ENCODE measurements at places on chromosomes 5 and 9.
A peak's percentile ranks its signal among the peaks of the same experiment; 100 is the strongest.

- DNase-seq, result no peak
Observed at GRCh38 chr5:166027582-166027981, 2263.9 kb upstream of the WWC1 start.

- no peak for DNase-seq
Observed at GRCh38 chr9:100729336-100729895, 151.5 kb downstream of the CAVIN4 start.

DNA sequence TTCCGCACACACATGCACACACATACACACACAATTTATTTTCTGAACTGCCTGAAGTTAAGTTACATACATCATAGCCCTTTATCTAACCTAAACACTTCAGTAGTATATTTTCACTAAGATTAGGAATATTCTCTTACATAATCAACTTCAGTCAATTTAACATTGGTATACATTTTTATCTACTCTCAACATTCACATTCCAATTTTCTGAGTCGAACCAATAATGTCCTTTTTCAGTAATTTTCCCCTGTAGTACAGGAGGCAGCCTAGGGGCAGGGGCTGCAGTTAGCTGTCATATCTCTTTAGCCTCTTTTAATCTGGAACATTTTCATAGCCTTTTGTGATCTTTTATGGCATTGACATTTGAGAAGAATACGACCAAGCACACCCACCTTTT, 150.1 kb downstream of the DAB2IP start:
- no peak for DNase-seq

DNA sequence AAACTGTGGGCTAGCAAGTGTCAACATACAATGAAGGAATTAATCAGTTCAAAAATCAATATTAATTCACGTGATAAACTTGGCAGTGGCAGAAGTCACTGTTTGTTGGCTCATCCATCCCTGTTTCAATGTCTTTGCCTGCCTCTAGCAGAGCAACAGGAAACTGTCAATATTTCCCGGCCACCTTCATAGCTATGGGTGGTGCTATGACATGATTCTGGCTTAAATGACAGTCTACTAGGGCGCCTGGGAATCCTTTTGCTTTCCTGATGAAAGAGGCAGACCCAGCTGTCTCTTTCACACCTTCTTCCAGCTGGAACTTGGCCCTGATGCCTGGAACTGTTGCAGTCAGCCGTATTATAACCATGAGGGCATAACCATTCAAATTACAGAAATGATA, 72.1 kb upstream of the DNAH5 start:
- no peak for DNase-seq

- DNase-seq, result no peak
Observed at GRCh38 chr9:96394832-96395496, 11.5 kb upstream of the SLC35D2 start.

DNA sequence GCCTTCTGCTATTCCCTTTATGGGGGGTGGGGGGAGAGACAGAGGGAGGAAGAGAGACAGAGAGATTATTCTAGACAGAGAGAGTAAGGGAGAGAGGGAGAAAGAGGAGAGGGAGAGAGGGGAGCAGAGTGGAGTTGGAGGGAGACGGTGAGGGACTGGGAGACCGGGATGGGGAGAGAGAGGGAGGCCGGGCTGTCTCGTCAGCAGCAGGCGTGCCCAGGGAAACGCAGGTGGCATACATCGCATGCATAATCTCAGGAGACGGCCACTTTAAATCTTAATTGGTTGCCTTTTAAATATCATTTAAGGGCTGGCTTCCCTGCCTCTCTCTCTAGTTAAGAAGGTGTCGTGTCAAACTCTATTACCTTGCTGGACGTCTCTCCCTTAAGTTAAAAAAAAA, 8.4 kb downstream of the IRX4 start:
- DNase-seq, result no peak

- no peak for DNase-seq
Observed at GRCh38 chr5:122129306-122129705, at the start of gene ZNF474. Gene ZNF474 (plus strand): TSS chr5:122129546. CDS start chr5:122151991, 22,445 bp downstream.

DNA sequence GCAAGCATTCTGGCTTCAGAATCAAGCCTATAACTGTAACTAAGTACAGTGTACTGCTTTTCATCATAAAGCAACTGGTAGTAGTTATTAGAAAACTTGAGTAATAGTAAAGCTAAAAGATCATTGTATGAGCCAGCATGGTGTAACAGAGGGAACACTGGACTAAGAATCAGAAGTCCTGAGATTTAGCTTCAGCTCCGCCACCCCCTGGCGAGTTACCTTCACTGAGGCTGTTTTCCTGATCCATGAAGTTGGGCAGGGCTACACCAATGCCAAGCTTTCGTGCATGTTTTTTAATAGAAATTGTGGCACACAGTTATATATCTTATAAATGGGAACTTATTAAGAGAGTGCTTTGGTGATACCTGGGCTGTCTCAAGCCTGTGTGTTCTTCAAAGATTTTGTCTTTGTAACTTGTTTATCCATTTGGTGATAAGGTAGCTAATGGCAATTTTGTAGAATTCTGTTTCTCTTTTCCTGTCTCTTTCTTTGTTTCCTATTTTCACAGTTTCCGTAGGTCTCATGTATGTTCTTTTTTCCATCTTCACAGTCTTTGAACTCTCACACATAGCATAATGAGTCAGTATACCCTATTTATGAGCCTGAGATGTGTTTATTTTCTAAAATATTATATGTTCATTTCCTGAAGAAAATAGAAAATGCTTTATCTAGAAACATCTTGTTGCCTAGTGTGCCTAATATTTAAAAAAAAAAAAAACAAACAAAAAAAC, 102.3 kb downstream of the GDNF start:
- no peak for DNase-seq

- no peak for DNase-seq
Observed at GRCh38 chr5:14706615-14707021, 42.1 kb downstream of the OTULIN start.

DNA sequence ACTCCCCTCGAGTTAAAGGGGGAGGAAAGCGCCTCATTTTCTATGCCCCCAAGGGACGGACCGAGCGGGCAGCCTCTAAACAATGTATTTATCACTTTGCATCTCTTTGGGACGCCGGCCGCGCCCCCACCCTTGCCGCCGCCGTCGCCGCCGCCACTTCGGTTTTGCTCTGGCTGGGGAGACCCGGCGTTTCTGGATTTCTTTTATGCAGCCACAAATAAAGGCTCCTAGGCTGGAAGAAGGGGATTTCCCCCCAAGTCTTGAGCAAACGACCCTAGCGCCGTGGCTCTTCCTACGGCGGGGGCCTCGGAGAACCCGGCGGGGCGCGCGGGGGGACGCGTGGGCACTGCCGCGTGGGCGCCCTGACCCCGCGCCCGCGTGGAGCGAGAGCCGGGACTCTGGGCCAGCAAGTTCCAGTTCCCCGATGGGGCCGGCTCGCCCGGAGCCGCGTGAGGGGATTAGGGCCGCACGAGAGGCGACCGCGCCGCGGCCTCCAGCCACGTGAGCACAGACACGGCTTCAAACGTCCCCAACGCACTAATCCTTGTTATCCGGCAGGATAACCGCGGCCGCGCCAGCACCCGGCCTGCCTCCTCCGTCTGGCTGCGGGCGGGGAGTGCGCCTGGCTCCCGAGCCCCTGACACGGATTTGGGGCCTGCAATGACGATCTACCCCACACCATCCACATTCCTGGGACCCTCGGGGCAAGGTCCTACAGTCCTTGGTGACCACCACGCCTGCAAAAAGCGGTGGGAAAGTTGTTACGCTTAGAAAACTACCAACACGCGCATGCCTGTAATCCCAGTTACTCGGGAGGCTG, 7.9 kb upstream of the NEUROG1 start:
- no peak for DNase-seq

- no peak for DNase-seq
Observed at GRCh38 chr9:110531776-110532175, 47.8 kb downstream of the SVEP1 start.

DNA sequence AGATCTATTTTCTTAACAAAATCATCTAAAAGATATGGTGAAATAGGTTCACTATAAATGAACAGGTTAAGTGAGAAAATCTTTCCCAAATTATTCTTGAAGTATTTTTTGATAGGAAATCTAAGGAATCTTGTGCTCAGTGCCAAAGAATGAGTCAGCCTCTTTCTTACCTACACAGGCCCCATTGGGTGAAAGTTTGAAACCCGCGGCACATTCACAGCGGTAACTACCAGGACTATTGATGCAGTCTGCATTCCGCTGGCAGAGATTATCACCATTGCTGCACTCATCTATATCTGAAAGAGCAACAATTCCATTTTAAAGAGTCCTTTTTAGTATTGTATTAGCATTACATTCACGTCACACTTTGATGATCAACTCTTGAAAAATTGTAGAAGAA, 221.8 kb downstream of the SLC12A2 start:
- no peak for DNase-seq

- DNase-seq, result no peak
Observed at GRCh38 chr5:88761269-88761850, 121.6 kb downstream of the MEF2C start.

DNA sequence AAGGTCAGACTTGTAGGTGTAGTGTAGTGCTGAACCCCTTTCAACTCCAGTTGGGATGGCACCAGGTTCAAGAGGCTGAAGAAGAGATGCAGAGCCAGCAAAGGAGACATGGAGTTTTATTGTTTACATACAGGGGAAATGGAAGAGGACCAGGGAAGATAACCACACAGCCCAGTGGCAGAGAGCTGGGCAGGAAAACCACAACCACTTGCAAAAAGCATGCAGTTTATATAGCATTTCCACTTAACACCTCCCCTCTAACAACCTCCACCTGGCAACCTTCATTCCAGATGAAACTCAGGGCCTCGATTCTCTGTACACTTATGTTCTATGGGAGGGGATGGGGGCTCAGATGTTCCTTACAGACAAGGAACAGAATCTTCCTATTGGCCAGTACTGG, 56.9 kb downstream of the SNX24 start:
- DNase-seq, result no peak

DNA sequence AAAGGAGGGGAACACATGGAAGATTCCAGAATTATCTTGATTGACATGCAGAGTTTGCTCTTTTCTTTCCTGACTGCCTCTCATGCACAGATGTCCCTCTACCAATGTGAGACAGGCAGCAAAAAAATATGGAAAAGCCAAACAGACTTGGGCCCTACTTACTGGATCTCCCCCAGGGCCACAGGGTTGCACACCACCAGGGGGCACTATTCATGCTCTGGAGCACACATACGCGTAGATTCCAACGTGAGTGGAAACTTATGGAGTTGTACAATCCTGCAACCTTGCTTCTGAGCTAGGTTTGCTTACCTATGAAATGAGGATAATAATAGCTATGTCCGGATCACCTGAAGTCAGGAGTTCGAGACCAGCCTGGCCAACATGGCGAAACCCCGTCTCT, 319.5 kb downstream of the ARHGEF28 start:
- peak; percentile 12 for DNase-seq

DNA sequence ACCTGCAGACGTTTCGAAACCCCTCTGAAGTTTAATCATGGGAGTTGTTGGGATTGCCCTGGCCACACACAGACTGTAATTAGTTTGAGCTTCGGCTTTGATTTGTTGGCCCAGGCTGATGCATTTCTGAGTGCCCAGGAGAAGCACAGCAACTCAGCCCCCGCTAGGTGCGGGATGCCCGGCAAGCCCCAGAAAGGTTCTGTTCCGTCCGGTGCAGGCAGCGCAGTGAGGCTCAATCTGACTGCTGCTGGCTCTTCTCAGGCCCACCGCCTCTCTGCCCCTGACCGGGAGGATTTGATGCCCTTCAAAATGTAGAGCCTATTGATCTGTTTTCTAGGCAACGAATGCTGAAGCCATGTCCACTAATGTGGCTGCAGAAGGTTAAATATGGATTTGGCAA, 73.4 kb upstream of the TAF11L2 start:
- no peak for DNase-seq

GRCh38 chr5:103216137-103216536, 42.4 kb upstream of the MACIR start:
- DNase-seq, result no peak

- no peak for DNase-seq
Observed at GRCh38 chr9:130236436-130236985, 29.0 kb upstream of the HMCN2 start.

- no peak for DNase-seq
Observed at GRCh38 chr9:95107001-95107749, 210.3 kb downstream of the FANCC start.

DNA sequence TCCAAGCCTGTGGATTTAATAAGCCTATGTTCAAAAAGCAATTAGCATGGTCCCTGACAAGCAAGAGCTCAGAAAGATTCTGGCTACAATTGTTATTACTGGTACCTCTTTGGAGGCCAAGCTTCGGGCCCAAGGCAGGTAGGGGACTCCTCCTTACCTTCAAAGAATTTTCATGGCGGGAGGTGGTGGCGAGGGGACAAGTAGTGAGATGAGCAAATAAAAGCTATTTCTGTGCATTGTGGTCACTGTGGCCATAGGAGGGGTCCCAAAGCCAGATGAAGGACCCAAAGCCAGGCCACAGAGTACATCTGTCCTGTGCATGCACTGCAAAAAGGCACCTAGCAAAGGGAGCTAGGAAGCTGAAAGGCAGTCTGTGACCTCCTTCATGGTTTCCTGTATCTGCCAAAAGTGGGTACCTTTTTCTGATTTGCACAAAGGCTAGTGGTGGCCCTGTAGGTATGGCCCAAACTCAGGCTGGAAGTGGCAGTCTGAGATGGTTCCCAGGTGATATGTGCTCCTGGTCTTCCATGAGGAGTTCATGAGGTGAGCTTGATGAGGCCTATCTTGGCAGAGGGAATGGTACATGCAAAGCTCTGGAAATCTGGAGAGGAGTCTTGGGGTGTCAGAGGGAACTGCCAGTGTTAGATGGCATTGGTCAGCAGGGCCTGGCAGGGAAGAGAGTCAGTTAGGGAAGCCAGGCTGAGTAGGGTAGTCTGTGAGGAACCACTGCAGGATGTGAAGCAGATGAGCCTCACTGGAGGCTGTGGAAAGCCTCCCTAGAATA, 3.3 kb upstream of the CXXC5 start:
- DNase-seq, result no peak

GRCh38 chr5:119655061-119655460, 25.7 kb downstream of the FAM170A start:
- DNase-seq, result no peak

DNA sequence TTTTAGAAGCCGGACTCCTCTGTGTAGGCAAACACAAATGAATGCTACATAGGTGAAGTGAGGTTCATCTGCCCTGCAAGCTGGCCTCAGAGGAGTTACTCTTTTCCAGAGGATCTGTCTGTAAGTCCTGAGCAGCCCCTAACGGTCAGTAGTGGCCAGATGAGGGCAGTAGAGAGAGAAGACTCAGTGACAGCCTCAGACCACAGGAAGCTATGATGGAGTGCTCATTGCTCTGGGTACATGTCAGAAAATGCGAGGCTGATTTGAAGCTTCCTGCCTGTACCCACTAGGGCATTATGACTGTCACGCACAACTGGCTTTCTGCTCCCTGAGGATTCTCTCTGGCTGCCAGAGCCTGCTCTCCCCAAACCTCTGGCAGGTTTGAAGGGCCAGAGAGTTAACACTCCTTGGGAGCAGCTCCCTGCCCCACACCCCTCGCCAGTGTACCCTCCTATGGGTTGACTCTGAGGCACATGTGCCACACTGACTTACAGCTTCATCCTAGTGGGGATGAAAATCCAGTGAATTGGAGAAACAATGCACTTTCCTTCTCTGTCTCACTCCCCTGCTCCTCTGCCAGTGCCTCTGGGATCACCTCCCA, 141.5 kb downstream of the GABRG2 start:
- DNase-seq, result no peak
